Peyer's patch (tissue), 4 donors: ENCODE measurements at places on chromosomes 5 and 9.

DNA sequence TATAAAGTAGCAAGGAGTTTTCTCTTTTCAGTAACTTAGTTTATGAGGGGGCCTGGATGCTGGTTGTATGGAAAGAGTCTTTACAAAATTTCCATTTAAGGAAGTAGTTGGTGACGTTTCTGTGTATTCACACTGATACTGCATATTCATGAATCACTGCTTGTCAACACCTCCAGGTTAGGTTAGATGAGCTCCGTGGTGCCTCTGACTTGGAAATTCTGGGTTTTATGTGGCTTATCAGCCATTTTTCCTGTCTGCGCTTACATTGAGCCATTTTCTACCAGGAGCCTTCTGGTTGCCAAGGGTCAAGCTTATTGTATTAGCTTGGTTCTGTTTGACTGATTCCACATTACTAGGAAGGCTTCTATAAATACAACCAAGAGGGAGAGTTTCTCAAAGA, 128.3 kb downstream of the SLC28A3 start:
- no peak for DNase-seq
- H3K4me3 ChIP-seq = no peak overlapping the region
- H3K27me3 ChIP-seq = no peaks in the 10 kb centered on the region
- H3K27ac ChIP-seq = no peak overlapping the region
- H3K4me1 ChIP-seq = no peaks in the 10 kb centered on the region

DNA sequence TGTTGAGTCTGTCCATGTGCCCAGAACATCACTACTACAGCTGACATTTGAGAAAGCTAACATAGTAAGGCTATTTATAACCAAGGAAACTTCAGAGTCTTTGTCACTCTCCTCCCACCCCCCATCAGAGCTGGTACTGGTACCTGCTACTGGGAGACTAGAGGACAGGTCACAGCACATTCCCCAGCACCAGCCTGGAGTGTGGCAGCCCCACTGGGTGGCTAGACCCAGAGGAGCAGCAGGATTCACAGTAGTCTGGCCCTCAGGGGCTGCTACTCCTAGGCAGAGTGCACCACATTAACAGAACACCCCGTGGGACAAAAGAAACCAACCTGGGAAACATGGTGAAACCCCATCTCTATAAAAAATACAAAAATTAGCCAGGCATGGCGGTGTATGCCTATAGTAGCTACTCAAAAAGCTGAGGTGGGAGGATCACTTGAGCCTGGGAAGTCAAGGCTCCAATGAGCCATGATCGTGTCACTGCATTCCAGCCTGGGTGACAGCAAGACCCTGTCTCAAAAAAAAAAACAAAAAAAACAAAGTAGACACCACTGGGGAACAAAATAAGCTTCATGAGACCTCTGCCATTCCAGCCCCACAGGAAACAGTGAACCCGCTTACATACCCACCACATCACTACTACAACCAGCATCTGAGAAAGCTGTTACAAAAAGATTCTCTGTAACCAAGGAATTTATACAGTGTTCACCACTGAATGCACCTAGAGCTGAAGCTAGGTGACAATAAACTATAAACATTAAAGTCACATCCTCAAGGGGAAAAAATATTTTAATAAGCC, 26.3 kb upstream of the PTGER4 start:
- H3K36me3 ChIP-seq = no peaks in the 10 kb centered on the region
- no peak overlapping the region for H3K4me3 ChIP-seq
- no peaks in the 10 kb centered on the region for H3K27me3 ChIP-seq
- no peak for DNase-seq
- peaks cover 4% of the 10 kb centered on the region for H3K4me1 ChIP-seq
- H3K27ac ChIP-seq = peak overlapping the region; percentile 22

DNA sequence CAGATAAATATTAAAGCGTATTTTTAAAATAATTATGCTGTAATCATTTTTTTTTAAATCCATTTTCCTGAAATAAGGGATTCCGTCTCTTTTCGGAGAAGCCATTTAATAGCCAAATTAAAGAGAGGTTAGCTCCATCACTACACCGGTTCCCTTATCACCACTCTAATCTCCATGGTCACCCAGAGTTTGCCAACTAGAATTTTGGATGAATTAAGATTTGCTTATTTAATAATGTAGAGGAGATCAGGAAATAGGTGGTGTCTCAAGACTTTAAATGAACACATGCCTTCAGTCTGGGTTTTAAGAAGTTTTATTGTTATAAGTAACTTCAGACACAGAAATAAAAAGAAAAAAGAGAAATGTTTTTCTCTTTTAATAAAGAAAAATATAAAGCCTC, 151.7 kb downstream of the TTC39B start:
- DNase-seq = no peak
- H3K36me3 ChIP-seq = no peaks in the 10 kb centered on the region
- H3K27ac ChIP-seq = peak overlapping the region; percentile 28
- H3K4me1 ChIP-seq = no peaks in the 10 kb centered on the region
- no peaks in the 10 kb centered on the region for H3K27me3 ChIP-seq

DNA sequence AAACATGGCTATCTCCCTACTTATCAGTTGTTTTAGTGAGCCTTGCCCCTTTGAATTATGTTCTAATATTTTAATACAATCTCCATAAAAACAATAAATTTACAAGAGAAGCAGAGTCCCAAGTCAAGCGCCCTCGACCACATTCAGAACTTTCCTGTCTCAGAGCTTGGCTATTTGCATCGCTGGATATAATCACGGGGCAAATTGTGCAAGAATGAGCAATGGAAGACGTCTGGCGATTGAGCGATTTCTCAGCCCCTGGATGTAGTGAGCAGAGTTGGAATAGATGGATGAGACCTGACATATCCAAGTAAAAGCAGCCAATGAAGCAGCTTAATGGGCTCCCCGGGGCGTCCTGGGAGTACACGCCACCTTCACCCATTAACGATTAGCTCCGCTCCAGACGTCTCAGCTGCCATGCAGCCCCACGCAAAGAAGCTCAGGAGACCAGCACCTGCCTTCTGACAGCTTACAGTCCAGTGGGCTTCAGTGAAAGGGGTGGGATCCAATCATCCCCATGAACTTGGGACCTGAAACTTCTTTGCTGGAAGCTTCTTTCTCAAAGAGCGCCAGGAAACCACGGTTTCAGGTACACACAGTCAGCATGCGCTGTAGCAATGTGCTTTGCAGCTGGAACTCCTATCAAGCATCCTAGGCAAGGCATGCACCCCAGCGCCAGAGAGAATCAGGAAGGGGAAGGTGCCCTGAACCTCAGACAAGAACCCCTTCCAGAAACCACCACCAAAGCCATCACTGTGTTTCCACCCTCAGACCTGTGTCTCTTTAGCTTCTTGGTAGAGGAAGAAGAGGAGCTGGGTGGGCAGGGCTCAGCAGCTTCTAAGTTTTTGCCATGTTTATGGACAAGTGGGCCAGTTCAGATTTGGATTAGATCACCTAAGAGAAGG, 92.0 kb upstream of the IRX4 start:
- H3K36me3 ChIP-seq = no peaks in the 10 kb centered on the region
- no peak for DNase-seq
- H3K4me3 ChIP-seq = no peak overlapping the region

DNA sequence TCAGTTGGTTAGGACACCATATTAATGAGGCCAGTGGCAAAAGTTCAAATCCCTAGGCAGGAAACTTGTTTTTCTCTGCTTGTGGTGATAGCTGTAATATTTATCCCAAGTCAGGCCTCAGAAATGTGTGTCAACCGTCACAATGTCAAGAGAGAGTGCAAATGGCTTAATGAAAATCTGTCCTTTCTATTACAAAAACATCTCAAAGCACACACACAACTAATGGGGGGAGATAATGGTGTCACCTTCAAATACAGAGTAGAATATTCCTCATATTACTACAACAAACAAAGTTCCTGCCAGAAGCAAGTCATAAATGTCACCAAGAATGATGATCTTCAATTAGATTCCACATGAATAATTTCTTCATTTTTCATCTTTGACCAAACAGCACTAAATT, 127.2 kb upstream of the MARCHF11 start:
- H3K27me3 ChIP-seq = no peaks in the 10 kb centered on the region
- H3K4me1 ChIP-seq = no peaks in the 10 kb centered on the region
- H3K27ac ChIP-seq = no peak overlapping the region
- no peaks in the 10 kb centered on the region for H3K36me3 ChIP-seq
- DNase-seq = no peak
